Lung microvascular endothelial cell (primary cell): ENCODE measurements at places on chromosomes 7 and 10. TPM values are rescaled to one million over a fixed set of nuclear protein-coding genes. Genes with fewer than 3 reads are reported as not detected.

RADIL gene
- total RNA-seq = 2.0 and 3.2 TPM in 2 replicates

LIPF gene
- not detected in 2 replicates for total RNA-seq

CYP3A7 gene
- total RNA-seq = not detected in 2 replicates

PNLIPRP2 gene
- total RNA-seq = not detected in 2 replicates

GNAT3 gene
- total RNA-seq = not detected in 2 replicates

SDHAF3 gene
- total RNA-seq = 1.6 and 3.3 TPM in 2 replicates

RSPH10B2 gene
- total RNA-seq = 0.22 and 0.40 TPM in 2 replicates

PTCD1 gene
- total RNA-seq = 3.1 and 4.2 TPM in 2 replicates

- no peak for DNase-seq
Measured at GRCh38 chr10:104615136-104615535, 26.0 kb upstream of the SORCS3 start.

DNA sequence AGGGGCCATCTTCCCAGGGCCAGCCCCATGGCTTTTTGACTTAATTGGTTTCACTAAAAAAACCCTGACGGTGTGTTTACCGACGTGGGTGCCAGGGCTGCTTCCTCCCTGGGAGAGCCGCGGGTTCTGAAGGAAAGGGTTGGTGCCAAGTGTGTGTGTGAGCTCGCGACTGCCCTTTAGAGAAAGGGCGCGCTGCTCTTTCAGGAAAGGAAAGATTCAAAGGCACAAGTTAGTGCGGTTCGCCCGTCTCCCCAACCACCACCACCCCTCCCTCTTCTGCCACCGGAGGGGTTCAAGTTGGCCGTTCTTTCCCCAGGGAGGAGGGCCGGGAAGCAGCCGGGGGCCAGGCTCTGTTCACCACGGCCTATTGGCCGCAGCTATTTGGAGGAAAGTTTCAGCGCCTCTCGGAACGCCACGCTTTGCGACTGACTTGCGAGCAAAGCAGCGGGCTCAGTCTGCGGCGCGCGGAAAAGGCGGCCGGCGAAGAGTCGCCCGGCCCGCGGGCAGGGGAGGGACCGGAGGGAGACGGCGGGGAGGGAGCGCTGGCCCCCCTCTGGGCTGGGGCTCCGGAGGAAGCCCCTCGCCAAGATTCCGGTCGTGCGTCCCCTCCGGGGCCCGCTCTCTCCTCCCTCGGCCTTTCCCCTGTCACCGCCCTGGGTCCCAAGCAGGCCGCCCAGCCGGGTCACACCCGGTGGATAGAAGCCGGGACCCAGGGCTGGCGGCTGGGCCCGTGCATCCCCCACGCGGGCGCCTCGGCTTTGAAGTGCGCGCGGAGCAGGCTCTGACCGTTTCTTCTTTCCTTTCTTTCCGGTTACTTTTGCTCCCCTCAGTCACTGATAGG, 165.9 kb upstream of the PPP1R3A start:
- DNase-seq = no peak

- no peak for DNase-seq
Measured at GRCh38 chr7:158076215-158076614, 511.4 kb downstream of the PTPRN2 start.

DNA sequence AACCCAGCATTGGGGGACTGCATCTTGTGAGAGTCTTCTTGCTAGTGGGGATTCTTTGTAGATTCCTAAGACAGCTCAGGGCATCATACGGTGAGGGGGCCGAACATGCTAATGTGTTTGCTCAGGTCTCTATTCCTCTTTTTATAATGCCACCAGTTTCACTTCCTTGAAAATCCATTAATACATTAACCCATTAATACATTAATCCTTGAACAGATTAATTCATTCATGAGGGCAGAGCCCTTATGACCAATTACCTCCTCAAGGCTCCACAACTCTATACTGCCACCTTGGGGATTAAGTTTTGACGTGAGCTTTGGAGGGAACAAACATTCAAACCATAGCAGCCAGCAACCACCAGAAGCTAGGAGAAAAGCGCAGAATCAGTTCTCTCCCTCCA, 67.2 kb upstream of the POT1 start:
- DNase-seq = no peak

DNA sequence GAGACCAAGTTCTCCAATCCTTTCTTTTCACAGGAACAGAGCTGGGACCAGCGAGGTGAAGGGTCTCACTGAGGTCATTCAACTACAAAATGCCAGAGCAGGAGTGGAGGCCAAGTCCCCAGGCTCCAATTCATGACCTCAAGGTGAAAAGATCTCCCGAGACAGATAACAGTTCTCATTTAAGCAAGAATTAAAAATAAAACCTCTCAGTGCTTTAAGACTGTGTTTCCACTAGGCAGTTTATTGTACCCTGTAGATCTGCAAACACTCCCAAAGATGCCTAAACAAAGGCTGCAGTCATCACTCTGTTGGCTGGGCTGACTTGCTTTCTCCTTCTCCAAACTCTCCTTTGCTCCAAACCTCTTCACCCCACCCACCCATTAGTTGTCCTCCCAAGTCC, 74.8 kb upstream of the CXCL12 start:
- DNase-seq = no peak

GRCh38 chr10:118551535-118552100, 43.8 kb downstream of the PRLHR start:
- no peak for DNase-seq

GRCh38 chr10:60170250-60170649, 219.4 kb downstream of the ANK3 start:
- DNase-seq = no peak

- DNase-seq = peak; percentile 5
Measured at GRCh38 chr7:93146472-93147141, 1.6 kb downstream of the SAMD9L start.

DNA sequence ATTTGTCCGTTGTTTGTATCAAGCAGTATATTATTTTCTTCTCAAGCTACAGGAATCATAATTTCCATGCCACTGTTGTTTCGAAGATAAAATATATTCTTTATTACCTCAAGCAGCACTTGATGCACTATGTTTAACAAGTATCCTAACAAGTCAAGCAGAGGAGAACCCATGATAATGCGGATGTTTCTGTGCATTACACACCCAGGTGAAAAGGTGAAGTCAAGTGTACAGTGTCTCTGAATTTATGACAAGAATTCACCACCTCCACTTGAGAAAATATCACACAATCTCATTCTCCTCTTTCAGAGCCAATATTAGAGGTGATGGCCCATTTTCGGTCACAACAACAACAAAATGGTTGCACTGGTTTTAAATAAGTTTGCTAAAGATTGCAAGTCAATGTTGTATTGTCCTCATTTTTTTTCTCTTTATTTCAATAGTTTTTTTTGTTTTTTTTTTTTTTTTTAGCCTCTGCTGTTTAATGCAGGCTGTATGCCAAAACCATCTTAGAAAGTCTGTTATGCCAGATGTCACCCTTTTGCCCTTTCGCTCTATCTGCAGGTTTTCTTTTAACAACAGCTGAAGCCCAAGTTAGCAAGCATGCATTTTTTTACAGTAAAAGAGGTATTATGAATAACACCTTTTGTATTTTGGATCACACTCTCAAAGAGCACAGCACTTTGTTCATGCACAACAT, 568.7 kb upstream of the LRRN3 start:
- DNase-seq = no peak

- DNase-seq = peak; percentile 90
Measured at GRCh38 chr10:119686465-119687191, 35.4 kb downstream of the BAG3 start.

DNA sequence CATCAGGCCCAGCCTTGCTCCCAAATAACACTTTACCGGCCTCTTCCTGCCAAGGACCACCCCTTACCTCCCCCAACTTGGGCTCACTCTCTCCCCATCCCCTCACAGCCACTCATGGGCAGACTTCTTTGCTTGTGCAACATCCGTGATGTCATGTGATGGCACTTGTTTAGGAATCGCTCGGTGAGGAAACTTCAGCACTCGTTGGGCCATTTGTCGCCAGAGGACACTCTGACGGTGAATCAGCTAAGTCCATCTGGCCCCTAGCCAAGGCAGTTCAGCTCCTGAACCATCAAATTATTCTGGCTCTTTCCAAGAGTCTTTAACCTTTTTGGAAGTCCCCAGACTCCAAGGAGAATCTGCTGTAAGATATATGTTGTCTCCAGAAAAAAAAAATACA, 19.2 kb downstream of the BTBD16 start:
- DNase-seq = no peak

- DNase-seq = no peak
Measured at GRCh38 chr7:36278620-36279172, 111.0 kb upstream of the ANLN start.

DNA sequence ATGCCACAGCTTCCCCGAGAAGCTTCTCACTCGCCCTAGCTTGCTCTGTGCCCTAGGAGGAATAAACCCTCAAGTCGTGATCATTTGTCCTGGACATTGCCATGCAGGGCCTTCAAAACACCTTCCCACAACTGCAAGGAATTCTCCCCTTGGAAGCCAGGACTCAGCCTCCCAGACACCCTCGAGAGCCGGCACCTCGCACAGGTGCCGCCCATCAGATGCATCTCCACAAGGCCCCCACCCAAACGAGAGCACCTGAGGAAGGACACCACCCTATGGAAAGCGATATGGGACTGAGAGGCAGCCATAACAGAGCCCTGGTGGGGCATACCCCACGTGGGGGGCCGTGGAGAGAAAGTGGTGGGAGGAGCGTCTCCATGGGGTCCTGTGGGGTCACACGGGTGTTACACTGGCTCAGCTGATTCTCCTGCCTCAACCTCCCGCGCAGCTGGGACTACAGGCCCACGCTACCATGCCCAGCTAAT, 77.6 kb upstream of the FOXK1 start:
- DNase-seq = no peak

GRCh38 chr7:38679419-38679818, 48.2 kb upstream of the AMPH start:
- DNase-seq = no peak

DNA sequence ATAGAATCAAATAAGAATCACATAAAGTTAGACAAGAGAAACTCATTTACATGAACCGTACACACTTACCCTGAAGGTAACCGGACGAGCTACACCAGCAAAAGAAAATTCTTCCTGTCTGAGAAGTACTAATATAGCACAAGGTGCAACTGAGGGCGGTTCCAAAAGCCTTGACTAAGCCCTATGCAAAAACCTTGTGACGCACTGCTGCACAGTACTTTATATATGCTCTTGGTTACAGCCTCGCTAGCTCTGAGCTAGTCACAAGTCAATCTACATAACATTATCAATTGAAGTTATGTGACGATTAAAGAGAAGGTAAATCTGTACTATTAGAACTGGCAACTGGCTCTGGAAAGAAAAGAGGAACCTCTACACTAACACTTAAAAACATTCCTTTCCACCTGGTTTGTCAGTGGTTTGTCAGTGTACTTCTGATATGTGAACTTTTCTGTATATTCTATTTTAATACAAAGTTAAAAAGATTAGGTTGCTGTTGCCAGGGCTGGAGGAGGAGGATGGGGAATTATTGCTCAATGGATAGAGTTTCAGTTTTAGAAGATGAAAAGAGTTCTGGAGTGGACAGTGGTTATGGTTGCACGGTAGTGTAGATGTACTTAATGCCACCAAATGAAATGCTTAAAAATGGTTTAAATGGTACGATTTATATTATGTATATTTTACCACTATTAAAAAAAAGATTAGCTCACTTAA, 21.6 kb downstream of the NT5C3A start:
- no peak for DNase-seq

DNA sequence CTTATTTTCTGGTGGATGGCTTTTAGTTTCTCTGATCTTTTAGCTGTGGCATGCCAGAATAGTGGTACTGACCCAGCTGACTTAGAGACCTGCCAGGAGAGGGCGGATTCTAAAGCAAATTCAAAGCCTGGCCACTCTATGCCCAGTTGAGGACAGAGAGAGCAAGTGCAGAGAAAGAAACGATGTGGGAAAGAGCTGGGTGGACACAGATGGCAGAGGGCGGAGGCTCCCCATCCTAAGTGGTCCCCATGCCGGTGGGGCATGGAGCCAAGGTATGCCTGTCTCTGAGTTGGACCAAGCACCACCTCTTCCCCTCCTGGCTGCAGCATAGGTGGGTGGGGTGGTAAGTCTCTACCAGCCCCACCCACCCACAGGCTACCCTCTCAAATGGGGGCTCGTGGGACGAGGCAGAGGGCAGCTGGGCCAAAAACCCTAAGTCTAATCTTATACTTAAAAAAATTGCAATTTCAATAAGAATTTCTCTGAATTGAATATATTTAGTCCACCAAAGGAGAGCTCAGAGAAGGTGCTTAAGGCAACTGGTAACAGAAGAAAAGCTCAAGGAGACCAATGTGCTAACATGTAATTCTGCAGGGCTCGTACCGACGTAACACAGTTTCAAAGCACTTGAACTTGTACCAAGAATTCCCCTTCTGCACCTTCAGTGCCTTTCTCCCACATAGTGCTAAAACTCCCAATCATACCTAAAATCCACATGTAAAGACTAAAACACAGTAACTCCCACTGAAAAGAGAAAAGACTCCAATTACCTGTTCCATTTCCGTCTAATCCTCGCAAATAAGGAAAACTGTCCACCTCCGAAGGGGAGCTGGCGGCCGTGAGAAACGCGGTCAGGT, 85.7 kb upstream of the NMT2 start:
- DNase-seq = no peak

- no peak for DNase-seq
Measured at GRCh38 chr10:100509241-100509840, 10.3 kb downstream of the SEC31B start.

- DNase-seq = peak; percentile 58
Measured at GRCh38 chr7:127683776-127684681, 32.0 kb downstream of the SND1 start.

DNA sequence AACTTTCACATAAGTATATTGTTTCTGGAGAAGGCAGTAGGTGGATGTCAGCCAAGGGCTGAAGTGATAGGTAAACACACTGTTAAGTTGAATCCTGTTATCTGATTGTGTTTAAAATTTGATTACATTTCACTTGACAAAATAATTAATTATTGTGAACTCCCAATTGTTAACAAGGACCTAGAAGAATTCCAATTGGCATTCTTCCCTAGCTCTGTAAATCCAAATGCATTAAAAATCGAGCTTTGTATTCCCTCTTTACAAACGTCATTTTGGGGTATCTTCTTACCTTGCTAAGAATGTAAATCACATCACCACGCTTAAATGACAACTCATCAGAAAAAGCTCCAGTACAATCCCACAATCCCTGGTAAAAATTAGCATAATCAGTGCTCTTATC, 179.9 kb downstream of the SKAP2 start:
- no peak for DNase-seq

DNA sequence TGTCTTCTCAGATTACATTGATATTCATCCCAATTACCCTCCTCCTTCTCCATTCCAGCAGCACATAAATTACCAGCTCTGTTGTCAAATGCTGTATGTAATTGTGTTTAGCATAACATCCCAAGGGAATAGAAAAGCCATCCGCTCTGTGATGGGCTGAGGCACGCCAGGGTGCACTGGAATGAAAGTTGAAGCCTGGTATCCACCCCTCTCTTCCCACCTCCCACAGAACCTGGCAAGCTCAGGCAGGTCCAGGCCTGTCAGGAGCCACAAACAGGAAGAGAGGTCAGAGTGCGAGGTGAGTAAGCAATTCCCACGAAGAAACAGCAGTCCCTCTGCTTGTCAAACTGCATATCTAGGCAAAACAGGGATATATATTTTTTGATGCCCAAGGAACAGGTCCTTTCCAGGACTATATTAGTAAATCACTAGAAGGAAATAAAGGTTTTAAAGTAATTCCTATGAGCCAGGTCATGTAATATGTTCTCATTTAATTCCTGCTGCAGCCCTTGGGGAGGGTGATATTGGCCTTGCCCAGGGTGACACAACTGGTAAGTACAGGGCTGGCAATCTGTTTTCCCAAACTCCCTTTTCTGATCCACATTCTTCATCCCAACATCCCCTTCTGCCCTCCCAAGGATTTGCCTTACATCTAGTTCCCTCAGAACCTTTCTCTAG, 155.6 kb upstream of the GHITM start:
- DNase-seq = peak; percentile 53
